NCI-H774 (cell line): ENCODE measurements at places on chromosomes 2 and 18.

DNA sequence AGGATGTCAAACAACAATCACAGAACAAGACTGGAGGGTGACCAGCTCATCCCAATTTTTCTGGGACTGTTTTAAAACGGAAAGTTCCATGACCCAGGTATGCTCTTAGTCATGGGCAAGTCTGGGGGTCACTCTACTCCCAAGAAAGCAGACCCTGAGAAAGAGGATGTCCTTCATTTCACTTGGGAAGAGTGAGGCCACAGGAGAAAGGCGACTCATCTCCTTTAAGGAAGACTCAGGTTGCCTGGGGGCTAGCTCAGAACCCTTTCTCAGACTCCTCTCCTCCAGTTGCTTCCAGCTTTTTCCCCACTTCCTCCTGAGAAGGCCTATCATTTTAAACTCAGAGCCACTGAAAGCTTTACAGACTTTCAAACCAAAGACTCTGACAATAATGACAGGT lies 9.3 kb downstream of the RNF152 start:
- no peak for DNase-seq

DNA sequence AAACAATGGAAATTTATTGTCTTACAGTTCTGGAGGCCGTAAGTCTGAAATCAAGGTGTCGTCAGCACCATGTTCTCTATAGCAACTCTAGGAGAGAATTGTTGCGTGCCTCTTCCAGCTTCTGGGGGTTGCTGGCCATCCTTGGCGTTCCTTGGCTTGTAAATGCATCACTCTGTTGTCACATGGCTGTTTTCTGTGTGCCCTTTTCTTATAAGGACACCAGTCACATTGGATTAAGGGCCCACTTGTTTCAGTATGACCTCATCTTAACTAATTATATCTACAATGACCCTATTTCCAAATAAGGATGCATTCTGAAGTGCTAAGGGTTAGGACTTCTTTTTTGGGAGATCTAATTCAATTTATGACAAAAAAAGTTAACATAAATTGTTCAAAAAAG lies 1.4 kb upstream of the PLEK start:
- no peak for DNase-seq

DNA sequence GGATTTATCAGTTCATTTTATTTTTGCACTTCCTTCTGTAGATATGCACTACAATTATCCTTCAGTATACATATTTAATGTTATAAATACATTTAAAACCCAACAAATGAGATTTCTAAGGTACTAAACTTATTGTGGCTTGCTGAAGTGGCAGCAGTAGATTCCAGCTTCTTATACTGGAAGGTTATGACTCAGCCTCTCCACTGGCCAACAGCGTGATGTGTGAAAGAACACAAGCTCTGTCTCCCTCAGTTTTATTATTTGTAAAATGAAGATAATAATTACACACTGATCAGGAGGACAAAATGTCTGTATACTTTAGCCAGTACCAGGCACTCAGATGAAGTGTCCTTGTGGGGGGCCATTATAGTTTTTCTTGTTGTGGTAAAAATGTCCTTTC lies 1147.1 kb downstream of the CNTNAP5 start:
- DNase-seq: no peak

DNA sequence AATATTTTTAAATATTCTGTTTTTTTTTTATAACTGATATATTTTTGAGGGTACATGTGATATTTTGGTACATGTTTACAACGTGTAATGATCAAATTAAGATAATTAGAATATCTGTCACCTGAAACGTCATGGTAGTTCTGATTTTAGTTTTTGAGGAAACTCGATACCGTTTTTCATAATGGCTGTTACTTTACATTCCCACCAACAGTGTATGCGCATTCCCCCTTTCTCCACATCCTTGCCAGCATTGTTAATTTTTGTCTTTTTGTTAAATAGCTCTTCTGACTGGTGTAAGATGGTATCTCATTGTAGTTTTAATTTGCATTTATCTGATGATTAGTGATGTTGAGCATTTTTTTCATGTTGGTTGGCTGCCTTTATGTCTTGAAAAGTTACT lies 206.8 kb upstream of the STON1 start:
- DNase-seq: no peak

DNA sequence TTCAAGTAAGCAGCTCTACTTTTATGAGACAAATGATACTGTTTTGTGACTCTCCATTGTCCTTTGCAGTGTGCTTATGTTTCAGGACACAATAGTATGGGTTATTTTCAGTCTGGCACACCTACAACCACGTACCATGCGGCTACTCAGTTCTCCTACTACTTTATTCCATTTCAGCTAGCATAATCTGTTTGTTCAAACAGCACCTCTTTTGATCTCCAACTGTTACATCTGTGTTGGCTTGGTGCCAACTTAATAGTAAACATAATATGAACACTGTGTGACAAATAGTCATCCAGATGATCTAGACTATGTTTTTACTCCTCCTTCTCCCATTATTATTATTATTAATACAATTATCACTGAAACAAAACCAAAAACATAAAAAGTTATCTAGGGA lies 40.5 kb downstream of the MYO3B start:
- DNase-seq: peak; percentile 76

GRCh38 chr2:192513575-192513974 lies 318.8 kb upstream of the TMEFF2 start:
- DNase-seq: no peak

GRCh38 chr2:31987454-31988220 lies 23.2 kb downstream of the MEMO1 start:
- no peak for DNase-seq

GRCh38 chr2:7950035-7950612 lies 731.7 kb upstream of the ID2 start:
- DNase-seq: no peak

DNA sequence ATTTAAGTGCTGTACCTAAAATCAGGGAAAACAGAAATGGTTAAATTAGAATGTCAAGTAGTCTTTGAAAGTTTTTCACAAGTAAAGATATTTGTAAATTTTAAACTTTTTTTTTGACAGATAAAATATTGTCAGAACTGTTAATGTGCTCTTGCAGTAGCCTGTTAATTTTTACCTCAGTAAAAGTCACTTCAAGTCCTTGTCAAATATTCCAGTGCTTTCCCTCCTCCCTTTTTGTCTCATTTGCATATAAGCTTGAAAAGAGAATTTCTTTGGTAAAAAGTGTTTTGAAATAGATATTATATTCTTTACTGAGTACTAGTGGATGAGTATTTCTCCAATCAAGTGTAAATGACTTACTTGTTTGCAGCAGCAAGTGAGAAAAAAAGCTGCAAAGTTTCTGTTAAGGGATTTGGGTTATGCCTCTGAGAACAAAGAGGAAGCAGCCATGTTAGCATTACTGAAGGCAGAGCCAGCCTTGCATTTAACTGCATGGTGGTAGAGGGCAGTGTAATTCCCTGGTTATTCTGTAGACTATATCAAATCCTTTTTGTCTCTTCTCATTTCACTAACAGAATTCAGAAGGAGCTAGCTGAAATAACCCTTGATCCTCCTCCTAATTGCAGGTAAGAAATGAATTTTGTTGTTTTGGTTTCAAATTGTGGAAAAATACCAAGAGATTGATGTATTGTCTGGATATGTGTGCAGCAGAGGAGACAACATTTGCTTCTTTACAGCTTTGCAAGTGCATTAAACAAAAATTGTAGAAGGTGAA lies 3.2 kb downstream of the UBE2E3 start:
- DNase-seq: peak; percentile 22

GRCh38 chr18:3620146-3621119 lies 170.5 kb downstream of the TGIF1 start:
- DNase-seq: no peak
